Lung (tissue), 17 donors: ENCODE measurements at places on chromosomes 4 and X. TPM values are rescaled to one million over a fixed set of nuclear protein-coding genes. Genes with fewer than 3 reads are reported as not detected.

IL13RA1 gene
- 23.4 TPM for polyA plus RNA-seq

AFP gene
- polyA plus RNA-seq, result not detected

DNAJB14 gene
- polyA plus RNA-seq, result 15.3 TPM

CTAG2 gene
- polyA plus RNA-seq, result not detected

BMP3 gene
- polyA plus RNA-seq, result 2.6 TPM

FGD1 gene
- polyA plus RNA-seq, result 1.4 TPM

SRPX gene
- polyA plus RNA-seq, result 43.4 TPM

FAM50A gene
- 106 TPM for polyA plus RNA-seq

PHEX gene
- polyA plus RNA-seq, result 0.59 TPM

MAGEC2 gene
- polyA plus RNA-seq, result not detected

MGARP gene
- 0.17 TPM for polyA plus RNA-seq

GPR82 gene
- 0.31 TPM for polyA plus RNA-seq

EPHA5 gene
- 0.02 TPM for polyA plus RNA-seq

PCDH7 gene
- polyA plus RNA-seq, result 1.3 TPM

FAM53A gene
- polyA plus RNA-seq, result 2.3 TPM

TEX13D gene
- 0.04 TPM for polyA plus RNA-seq

PNMA3 gene
- 0.28 TPM for polyA plus RNA-seq

CA5B gene
- polyA plus RNA-seq, result 2.6 TPM

MAB21L2 gene
- 0.04 TPM for polyA plus RNA-seq

HGFAC gene
- polyA plus RNA-seq, result 2.6 TPM

LAMP2 gene
- polyA plus RNA-seq, result 100 TPM

CLTRN gene
- 1.6 TPM for polyA plus RNA-seq

SYNPO2 gene
- 5.3 TPM for polyA plus RNA-seq

RTL9 gene
- 0.02 TPM for polyA plus RNA-seq

FHDC1 gene
- polyA plus RNA-seq, result 22.8 TPM

ENPEP gene
- 1.0 TPM for polyA plus RNA-seq

LINC00632 gene
- 0.57 TPM for polyA plus RNA-seq

USP51 gene
- polyA plus RNA-seq, result 1.3 TPM

PCYT1B gene
- polyA plus RNA-seq, result 0.35 TPM

TCEAL7 gene
- 1.3 TPM for polyA plus RNA-seq

SLC49A3 gene
- polyA plus RNA-seq, result 15.2 TPM

AWAT2 gene
- polyA plus RNA-seq, result not detected

OTC gene
- 0.91 TPM for polyA plus RNA-seq

ZAR1 gene
- not detected for polyA plus RNA-seq
